Activated CD8-positive, alpha-beta memory T cell treated with anti-CD3 and anti-CD28 coated beads for 48 hours (primary cell): ENCODE measurements at places on chromosomes 2 and 18.

DNA sequence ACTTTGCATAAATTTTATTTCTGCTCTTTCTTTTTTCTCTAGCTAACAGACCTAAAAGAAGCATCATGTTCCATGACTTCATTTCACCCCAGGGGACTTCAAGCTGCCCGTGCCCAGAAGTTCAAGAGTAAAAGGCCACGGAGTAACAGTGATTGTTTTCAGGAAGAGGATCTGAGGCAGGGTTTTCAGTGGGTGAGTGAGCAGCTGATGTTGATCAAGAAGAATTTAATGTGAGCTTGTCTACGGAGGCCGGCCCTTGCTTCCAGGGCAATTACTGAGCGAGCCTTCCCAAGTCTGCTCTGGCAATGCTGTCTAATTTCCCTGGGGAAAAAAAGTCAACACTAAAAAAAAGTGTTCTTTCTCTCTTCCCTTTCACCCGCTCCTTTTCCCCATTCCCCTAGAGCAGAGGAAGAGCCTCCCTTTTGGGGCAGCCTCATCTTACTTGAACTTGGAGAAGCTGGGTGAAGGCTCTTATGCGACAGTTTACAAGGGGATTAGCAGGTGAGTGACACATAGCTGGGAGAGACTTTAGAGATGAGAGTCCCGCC is 1.2 kb downstream of the CDK15 start:
- no peak for DNase-seq

GRCh38 chr2:134934641-134935040 is 16.0 kb downstream of the CCNT2 start:
- DNase-seq = no peak

- DNase-seq = no peak
These were observed 70.0 kb downstream of the HS1BP3 start for GRCh38 chr2:20580690-20581437.

DNA sequence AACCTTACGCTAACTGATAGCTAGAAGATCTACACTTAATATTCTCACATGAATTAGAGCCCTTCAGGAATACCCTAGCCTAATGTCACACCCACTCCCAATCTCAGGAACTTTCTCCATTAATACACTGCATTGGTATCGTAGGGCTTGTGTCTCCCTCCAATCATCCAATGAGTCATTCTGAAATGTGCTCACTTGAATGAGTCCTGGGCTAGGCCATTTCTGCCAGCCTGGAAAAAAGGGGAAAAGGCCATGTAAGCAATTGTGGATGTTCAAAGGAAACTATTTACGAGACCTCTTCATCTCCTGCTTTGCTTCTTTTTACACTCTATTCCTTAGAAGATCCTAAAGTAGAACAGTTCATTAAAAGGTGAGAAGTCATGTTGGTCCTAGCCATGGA is 18.8 kb downstream of the ZEB2 start:
- no peak for DNase-seq

DNA sequence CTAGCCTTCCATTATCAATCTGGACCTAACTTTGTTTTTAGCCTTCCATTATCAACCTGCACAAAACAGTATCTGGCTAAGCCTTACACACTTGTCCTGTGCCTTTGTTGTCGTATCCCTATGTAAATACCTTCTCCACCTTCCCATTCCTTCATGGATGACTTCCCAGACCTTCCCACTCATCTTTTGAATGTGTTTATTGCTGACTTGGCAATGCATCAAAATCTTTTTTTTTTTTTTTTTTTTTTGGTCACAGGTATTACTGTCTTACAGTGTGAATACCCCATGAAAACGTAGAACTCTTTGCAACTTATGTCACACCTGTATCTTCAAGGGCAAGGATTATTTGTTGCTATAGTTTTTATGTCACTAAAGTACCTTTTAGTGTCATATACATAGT is 25.7 kb downstream of the RPE start:
- DNase-seq = no peak

- no peak for DNase-seq
These were observed 648.0 kb downstream of the SLC4A3 start for GRCh38 chr2:220275454-220275853.

- DNase-seq = no peak
These were observed 101.0 kb downstream of the ALPK2 start for GRCh38 chr18:58527952-58528287.

GRCh38 chr2:125634662-125635061 is 1021.3 kb upstream of the GYPC start:
- DNase-seq = no peak

DNA sequence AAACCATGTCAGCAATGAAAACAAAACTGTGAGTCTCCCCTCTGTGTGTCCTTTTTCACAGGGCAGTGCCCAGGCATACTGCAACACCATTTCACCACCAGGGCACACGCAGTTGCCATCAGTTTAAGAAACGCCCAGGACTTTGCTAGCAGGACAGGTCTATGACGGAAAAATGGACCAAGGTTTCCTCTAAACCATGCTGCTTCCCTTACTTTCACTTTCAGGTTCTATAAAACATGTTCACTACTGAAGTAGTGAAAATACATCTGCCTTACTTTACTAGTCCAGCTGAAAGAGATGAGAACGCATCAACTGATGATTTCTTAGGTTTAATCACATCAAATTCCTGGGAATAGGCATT is 110.5 kb downstream of the TCF4 start:
- no peak for DNase-seq

DNA sequence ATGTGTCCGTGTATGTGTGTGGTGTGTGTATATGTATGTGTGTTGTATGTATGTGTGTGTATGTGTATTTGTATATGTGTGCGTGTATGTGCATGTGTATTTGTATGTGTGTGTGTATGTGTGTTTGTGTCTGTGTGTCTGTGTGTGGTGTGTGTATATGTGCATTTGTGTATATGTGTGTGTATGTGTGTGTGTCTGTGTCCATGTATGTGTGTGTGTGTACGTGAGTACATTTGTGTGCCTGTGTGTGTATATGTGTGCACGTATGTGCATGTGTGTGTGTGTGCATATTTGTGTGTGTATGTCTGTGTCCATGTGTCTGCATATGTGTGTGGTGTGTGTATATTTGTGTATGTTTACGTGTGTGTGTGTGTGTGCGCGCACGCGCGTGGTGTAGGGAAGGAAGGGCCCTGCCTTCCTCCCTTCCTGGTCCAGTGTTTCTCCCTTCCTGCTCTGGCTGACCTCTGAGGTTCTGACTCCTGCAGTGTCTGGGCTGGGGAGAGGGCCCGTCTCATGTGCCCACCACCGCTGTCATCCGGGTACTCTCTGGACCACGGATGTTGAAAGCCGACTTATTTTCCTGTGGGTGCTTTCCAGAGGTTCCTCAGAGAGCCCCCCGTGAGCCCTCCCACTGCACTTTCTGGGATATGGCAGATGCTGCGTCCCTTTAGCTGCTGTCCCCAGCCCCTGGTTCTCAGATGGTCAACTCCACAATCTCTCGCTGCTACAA is 209.5 kb downstream of the DYSF start:
- DNase-seq = no peak

DNA sequence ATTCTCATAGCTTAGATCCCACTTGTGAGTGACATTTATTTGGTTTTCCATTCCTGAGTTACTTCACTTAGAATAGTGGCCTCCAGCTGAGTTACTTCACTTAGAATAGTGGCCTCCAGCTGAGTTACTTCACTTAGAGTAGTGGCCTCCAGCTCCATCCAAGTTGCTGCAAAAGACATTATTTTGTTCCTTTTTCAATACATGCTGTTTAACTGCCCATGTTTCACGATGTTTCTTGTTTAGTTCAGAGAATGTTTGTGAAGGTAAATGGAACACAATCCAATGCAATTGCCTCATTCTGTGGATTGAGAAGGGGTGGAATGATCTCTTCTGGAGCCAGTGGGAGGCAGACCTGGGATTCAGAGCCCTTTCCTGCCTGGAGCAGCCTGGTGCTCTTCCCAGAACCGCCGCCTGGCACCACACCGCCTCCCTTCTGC is 273.5 kb upstream of the ATP5MC3 start:
- DNase-seq = no peak

DNA sequence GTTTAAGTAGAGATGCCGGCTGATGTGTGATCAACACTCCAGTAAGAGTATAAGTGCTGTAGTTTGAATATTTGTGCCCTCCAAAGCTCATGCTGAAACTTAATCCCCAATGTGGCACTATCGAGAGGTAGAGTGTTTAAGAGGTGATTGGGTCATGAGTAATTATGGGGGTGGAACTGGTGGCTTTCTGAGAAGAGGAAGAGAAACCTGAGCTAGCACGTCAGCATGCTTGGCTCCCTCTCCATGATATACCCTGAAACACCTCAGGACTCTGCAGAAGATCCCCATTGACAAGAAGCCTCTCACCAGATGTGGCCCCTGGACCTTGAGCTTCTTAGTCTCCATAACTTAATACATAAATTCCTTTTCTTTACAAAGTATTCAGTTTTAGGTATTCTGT is 584.8 kb downstream of the TSN start:
- no peak for DNase-seq

DNA sequence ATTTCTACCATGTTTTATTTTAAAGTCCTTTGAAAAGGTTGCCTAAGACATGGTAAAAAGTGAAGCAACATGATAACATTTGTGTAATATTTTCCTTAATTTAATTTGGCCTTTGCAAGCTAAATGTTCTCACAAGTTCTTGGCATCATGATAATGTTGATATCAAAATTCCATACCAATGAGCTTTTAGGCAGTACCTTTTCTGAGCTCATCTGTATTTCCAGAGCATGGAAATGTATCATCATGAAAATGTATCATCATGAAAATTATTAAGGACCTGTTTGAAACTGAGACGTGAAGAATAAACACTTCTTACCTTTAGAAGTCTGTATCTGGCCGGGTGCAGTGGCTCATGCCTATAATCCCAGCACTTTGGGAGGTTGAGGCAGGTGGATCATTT is 73.8 kb downstream of the VWC2L start:
- DNase-seq = no peak

DNA sequence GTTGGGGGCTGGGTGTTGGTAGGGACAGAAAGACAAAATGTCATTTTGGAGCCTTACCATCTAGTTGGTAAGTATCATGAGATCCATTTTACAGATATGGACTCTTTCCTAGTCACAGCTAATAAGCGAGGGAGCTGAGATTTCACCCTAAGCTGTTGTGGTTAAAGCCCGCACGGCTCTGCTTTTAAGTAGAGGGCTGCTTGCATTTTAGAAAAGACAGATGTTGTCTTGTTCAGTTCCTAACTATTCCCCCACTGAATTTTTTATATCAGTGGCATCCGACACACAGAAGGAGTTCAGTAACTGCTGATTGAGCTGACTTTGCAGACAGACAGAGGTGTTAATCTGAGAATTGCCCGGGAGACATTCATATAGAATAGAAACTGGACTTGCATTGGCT is 3.7 kb downstream of the QPCT start:
- DNase-seq = no peak

DNA sequence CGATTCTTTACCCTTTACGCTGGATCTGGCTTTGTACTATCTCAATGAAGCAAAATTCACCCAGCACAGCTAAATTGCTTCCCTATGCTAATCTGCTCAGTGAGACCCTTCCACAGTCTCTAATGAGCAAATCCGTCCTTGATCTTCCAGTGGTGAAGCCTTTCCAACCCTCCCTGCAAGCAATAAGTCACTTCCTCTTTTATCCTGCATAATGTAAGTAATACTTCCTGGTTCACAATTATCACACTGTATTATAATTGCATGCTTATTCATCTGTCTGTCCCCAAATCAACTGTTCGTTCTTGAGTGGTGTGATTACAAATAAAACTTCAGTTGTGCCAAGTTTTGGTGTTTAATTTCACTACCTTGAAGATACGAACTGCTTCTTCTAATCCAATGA is 404.0 kb downstream of the ADCYAP1 start:
- DNase-seq = no peak

GRCh38 chr2:196289000-196289399 is 117.6 kb upstream of the STK17B start:
- DNase-seq = no peak

DNA sequence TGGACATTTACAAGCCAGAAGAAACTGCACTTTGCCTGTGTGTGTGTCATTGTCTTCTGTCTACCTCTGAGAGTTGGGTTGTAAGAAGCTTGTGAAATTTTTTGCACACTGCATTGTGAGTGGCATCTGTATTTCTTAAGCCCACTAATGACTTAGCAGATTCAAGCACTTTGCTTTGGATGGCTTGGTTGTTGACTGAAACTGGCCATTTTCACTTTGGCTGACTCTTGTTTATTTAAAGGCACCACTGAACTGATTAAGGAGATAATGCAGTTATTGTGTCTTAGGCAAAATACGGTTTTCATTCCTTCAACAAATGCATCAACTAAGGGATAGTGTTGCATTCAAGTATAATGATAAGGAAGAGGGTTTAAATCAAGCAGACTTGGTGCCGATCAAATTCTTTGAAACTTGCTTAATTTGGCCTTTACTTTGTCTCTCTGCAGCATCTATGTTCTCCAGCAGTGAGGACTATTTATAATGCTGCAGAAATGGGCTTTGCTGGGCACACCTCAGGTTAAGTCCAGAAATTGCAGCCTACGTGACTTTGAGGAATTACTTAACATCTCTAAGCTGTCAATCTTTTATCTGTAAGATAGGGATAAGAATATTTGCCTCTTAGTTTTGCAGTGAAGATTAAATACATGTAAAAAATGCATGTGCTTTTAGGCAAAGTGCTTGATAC is 142.0 kb downstream of the CCDC85A start:
- no peak for DNase-seq

GRCh38 chr18:6785001-6785400 is 55.5 kb downstream of the ARHGAP28 start:
- no peak for DNase-seq

- DNase-seq = no peak
These were observed 918 bp upstream of the NETO1 start for GRCh38 chr18:72868585-72869225.

DNA sequence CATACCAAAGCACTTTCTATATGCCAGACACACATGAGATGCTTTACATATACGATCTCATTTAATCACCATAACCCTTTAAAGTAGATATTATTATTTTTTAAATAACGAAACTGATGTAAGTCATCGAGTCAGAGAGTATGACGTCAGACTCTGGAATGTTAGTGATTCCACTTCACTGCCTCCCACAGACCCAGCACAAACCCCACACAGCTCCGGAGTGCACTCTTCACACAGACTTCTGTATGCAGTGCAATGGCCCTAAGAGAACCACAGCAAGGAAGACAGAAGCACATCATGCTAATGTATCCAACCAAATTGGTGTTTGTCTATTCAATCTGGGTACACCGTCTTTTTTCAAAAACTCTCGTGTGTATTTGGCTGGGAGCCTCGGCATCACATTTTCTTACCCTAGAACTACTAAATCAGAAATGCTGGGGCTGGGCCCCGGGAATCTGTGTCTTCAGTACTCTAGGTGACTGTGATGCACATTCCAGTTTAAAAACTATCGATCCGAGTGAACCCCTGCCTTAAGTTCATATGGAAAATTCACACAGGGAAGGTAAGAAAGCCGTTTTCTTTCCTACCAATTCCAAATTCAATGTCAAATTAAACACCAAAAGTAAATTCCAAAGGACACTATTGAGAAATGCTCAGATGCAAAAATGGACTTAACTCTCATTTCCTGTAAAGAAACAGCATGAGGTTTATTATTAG is 117.7 kb upstream of the ACVR1C start:
- DNase-seq = no peak

GRCh38 chr2:42959234-42960001 is 167.0 kb upstream of the HAAO start:
- DNase-seq = no peak

- no peak for DNase-seq
These were observed 13.3 kb upstream of the CYP20A1 start for GRCh38 chr2:203225423-203226039.
